Skeletal muscle cell (primary cell): ENCODE measurements at places on chromosomes 3 and 15.

GRCh38 chr15:98800437-98801233, 152.3 kb downstream of the IGF1R start:
- peak; percentile 79 for DNase-seq

DNA sequence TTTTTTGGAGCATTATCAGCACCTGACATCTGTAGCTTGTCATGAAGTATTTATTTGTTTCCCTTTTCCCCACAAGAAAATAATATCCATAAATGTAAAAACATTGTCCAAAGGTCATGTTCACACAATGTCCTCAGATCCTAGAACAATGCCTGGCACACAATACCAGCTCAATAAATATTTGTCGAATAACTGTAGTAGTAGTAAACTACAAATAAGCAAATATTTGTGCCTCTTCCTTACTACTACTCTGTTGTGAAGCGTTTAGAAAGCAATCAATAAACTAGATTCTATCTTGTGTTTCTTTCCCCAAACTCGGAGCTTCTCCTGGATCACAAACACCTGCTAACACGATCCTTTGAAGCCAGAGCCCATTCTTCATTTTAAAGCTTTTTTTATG, 459.6 kb upstream of the NECTIN3 start:
- no peak for DNase-seq

DNA sequence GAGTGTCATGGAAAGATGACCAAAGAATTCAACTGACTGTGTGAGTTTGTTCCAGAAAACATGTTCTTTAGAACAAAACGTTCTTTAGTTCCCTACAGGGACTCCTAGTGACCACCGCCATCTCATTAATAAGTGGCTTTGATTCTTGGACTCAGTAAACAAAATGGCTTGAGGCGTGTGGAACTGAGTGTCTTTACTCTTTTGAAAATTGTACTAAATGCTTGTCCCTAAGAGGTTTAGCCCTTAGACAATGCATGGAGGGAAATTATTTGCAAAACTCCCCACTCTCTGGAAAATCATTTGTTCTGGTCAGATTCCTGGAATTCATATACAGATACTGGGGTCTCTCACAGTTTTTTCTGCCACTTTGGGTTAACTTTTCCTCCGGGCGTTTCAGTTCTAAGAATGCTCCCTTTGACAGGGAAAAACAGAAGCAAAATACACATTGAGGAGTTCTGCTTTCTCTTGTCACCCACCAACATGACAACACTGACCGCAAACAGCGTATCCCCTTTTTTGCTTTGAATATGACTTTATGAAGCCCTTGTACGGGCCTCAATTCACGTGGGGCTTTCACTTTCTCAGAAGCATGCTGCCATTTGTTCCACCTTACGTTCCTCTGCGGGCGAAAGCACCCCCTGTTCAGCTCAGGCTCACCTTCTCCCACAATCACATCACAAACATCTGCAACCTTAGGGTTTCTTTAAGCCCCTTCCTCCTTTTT, 15.3 kb upstream of the NRROS start:
- no peak for DNase-seq

DNA sequence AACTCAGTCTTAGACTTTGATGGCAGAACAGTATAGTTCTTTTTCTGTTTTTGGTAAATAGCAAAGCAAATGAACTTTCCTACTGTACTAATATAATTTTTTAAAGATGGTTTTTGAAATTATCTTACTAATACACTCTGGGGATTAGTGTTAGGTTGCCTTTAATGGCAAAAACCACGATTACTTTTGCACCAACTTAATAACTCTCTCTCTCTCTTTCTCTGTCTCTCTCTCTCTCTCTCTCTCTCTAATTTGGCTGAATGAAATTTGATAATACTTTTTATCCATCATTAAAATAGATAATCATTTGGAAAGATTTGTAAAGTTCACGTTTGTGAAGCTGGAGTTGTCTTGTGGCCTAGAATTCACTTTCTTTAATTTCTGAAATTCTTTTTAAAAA, 257.8 kb downstream of the LPP start:
- DNase-seq = no peak

DNA sequence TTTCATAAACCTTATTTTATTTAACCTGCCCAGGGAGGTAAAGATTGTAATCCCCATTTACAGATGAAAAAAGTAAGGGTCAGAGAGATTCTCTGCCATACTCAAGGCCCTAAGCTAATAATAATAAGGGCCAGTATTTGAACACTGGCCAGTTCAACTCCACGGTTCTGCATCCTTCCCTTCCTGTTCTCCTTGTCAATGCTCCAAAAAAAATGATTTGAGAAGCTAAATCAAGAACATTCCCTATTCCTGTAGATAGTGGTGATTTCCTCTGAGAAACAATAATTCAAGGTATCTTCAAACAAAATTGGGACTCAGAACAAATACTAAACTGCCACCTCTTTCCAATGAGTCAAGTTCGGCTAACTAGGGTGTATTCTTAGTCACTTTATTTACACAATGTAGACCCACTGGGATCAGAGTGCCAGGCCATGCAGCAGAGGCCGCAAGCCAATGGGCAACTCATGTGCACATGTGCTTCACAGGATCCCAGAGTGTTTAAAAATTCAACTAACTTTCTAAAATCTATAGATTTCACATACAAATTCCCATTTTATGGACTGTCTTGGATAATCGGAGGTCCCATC, 459.6 kb upstream of the WNT5A start:
- DNase-seq = no peak

DNA sequence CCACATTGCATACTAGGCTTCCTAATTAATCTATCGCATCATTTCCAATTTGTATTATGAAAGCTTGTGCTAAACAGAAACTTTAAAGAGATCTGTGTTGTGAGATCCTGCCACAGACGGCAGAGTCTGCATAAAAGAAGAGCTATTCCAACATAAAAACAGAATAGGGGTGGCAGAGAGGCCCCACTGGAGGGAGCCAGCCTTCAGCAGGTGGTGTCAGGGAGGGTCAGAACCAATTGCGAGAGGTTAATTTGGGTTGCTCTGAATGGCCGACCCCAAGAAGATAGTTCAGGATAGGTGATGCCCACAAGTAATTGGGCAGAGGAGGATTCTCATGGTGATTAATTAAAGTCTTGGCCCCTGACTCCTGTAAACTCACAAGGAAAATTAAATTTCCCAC, 74.8 kb downstream of the DCLK3 start:
- DNase-seq = no peak

DNA sequence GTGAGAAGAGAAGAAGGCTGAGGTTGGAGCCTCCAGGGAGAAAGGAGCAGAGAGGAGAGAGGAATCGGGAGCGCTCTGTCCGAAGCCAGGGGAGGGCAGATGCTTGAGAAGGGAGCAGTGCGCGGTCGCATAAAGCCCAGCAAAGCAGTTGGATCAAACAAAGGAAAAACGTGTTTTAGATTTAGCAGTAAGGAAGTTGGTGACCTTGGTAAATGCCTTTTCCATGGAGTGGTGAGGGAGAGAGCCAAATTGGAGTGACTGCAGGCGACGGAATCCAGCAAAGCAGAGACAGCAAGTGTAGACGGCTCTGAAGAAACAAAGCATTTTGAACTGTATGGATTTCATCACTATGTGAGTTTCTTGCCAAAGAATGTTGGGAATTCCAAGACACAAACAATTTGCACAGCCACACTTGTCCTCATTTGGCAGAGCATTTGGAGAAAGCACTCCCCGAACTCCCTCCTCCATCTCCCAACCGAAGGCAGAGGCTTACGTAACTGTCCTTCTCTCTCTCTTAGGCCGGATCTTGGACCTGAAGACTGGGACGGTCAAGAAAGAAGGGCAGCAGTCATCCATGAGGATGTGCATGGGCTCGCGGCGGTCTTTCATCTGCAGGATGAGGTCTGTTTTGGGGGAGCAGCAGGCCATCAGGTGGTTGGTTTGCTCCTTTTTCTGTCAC, 103.6 kb downstream of the ARNT2 start:
- peak; percentile 59 for DNase-seq
